ENCODE measurements at places on chromosomes 16 and 17.

- DNase-seq: peak; percentile 48
Observed at GRCh38 chr17:72407336-72407909, 286.6 kb downstream of the SOX9 start.

DNA sequence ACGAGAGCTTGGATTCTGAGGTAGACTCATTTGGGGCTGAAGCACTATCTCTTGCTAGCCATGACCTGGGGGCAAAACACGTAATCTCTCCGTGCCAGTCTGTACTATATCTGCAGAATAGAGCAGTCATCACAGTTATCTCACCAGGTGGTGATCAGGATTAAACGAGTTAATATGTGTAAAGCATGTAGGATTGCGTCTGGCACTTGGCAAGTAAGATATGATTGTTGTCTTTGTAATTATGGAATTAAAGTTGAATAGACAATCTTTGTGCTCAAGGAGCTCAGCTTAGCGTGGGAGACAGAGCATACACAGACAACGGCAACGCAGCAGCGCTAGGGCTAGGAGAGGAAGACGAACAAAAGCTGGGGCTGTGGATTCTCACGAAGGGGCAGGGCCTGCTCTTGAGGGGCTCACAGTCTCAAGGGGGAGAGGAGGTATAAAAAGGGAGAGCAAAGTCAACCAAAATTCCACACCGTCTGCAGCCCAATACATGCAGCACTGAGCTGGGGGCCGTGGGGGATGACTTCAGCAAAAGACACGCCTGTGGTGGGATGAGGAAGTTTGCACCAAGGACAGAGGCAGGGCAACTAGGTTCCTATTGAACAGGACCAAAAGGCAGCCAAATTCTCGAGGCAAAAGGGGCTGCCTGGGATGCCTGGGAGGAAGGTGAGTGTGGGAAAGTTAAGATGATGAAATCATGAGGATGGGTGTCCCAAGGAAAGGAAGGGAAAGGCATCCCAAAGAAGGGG, 68.6 kb downstream of the SDK2 start:
- no peak for DNase-seq

GRCh38 chr16:68470461-68471150, 22.3 kb upstream of the SMPD3 start:
- DNase-seq: peak; percentile 16

DNA sequence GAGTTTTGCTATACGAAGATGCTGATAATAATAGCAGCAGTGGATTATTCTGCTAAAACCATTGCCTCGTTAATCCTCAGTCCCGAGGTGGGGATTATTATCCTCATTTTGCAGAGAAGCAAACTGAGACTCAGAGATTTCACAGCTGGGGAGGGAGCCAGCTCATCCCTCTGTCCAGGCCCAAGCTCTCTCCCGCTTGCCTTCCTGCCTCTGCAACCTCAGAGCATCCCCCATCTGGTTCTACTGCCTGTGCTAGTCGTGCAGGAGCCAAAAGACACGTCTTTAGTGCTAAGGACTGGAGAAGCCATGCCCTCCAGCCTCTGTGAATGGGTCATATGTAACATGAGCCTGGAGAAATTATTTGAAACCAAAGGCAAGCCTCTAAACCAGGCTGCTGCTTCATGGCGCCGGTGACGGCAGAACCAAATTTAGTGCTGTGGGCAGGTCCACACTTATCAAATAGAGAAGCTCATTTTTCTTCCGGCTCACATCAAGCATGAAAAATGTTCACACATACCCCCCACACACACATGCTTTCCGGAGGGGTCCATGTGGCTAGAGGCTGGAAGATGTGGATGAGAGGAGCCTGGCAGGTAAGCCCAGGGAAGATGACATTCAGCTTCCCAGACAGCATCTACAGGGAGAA, 13.5 kb downstream of the MAPT start:
- DNase-seq: no peak

- DNase-seq: no peak
Observed at GRCh38 chr17:35749560-35750412, 3.3 kb downstream of the GAS2L2 start.

All from NCI-H2029 treated with DMSO at 0.1 percent for 48 hours (cell line).